ENCODE measurements at places on chromosomes 6 and 20.

DNA sequence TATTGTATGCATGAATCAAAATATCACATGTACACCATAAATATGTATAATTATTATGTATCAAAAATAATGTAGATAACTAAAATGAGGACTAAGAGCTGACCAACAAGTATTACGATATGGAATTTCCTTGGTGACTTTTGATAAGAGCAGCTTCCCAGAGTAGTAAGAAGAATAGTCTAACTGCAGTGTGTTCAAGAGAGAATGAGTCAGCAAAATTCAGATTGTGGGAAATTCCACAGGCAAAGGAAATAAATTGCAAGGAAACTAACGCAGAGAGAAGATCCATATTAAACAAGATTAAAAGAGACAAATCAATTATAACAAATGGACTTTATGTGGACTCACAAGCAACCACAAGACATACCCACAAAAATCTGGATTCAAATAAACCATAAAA lies 26.4 kb downstream of the FRK start:
- DNase-seq, result no peak

DNA sequence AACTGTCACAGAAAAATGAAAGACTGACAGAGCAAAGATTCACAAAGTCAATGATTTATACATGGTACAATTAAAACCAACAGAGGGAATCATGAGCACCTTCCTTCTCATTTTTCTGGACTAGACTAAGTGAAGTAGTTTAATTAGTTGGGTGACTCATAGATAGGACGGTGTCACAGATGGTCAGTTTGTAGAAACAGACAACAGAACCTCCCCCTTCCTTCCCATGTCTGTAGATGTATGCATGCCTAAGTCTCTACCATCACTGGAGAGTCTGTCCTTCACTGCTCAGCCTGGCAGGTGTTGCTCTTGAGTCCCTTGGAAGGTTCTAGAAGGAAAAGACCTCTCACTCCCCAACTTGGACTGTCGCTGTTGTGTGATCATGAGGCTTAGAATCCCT lies 75.4 kb upstream of the EEF1E1 start:
- no peak for DNase-seq

- DNase-seq, result no peak
Measured at GRCh38 chr20:42721923-42722322, 467.8 kb downstream of the PTPRT start.

DNA sequence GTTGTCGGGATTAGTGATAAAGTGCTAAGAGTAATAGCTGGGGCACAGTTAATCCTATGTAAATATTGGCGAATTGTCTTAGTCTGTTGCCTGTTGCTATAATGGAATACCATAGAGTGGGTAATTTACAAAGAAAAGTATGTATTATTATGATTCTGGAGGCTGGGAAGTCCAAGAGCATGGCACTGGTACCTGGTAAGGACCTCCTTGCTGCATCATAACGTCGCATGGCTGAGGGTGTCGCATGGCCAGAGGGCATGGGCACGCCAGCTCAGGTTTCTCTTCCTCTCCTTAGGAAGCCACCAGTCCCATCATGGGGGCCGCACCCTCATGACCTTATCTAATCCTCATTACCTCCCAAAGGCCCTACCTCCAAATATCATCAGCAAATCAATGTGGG lies 29.7 kb downstream of the IRF4 start:
- DNase-seq, result no peak

GRCh38 chr20:47952023-47952564 lies 166.8 kb upstream of the SULF2 start:
- DNase-seq, result no peak

GRCh38 chr6:22056398-22056797 lies 240.4 kb downstream of the PRL start:
- DNase-seq, result no peak

GRCh38 chr6:137320271-137320670 lies 101.1 kb upstream of the IFNGR1 start:
- no peak for DNase-seq

DNA sequence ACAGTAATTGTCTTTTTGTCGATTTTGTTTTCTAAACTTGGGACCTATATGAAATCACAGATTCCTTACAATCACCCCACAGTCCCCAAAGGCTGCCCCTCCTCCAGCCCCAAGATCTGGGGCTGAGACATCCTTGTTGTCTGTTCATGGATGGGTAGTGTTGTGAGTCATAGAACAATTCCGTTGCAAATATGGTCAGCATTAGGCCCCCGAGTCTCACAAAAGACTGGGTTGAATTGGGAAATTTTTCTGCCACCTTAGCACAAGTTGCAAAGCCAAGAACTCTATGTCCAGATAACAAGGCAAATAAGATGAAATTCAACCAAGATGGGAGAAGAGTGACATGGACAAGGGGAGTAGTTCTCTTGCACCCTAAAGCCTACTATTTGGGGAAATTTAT lies 10.5 kb upstream of the TAB2 start:
- no peak for DNase-seq

- no peak for DNase-seq
Measured at GRCh38 chr20:20593447-20594170, 118.8 kb downstream of the RALGAPA2 start.

GRCh38 chr6:51768087-51768486 lies 319.3 kb downstream of the PKHD1 start:
- DNase-seq, result no peak

GRCh38 chr20:11323816-11324215 lies 593.9 kb upstream of the BTBD3 start:
- no peak for DNase-seq

- DNase-seq, result no peak
Measured at GRCh38 chr20:50222309-50223038, 31.8 kb downstream of the CEBPB start.

DNA sequence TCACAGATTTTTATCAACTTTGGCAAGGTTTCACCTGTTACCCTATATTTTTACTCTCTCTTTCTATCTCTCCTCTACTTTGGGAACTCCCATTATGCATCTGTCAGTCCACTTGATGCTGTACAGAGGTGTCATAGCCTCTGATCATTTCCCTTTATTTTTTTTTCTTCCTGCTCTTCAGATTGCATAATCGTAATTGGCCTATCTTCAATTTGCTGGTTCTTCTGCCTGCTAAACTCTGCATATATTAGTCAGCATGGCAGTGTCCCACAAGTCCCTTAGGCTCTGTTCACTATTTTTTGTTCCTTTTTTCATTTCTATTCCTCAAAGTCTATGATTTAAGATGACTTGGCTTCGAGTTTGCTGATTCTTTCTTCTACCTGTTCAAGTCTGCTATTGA lies 44.7 kb upstream of the MICB start:
- no peak for DNase-seq

DNA sequence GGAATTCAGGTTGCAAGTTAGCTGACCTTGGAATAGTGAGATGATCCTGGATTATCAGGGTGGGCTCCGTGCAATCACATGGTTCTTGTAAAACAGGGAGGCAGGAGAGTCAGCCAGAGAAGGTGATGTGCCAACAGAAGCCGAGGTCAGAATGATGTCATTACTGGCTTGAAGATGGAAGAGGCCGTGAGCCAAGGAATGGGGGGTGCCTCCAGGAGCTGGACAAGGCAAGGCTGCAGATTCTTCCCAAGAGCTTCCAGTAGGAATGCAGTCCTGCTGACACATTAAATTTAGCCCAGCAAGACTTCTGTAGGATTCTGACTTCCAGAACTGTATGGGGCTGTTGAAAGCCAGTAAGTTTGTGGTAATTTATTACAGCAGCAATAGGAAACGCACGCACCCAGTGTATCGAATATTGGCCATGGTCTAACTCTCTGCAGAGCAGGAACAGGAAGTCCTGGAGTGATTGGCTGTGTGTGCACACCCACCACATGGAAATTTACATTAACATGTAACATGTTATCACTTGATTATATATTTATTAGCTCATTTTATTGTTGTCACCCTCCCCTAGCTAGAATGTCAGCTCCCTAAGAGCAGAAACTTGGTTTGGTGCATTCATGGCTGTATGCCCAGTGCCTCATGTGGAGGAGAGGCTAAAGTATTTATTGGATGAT lies 19.1 kb downstream of the SLC24A3 start:
- DNase-seq, result no peak

DNA sequence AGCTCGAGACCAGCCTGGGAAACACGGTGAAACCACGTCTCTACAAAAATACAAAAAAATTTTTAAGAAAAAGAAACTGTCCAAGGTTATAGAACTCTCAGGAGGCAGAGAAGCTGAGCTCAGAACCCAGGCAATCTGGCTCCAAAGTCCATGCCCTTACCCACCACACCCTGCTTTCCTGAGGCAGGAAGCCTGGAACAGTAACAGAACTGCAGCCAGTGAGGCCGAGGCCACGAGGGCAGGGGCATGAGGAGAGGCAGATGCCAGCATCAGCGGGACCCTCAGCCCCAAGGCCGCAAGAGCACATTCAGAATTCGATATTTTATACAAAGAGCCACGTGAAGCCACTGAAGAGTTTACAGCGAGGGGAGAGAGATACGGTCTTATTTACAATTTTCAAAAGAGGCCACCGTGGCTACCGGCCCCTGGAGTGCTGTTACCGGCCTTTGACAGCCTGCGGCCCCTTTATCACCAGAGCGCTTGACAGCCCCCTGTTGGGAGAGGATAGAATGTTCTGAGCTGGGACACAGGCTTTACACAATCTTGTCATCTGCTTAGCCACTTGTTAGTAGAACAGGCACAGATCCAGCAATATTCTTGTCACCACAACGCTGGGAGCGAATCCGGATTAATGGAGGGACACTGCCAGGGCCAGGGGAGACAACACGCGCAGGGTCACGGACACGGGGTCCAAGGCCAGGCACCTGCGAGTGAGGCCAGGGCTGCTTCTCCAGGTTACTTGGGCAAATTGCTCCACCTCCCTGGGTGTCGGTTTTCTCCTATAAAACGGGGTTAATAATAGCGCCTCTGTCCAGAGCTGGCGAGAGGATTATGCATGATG lies 5.6 kb downstream of the SPATA2 start:
- DNase-seq, result no peak

GRCh38 chr6:15507746-15508145 lies 155.1 kb downstream of the DTNBP1 start:
- DNase-seq, result no peak

- no peak for DNase-seq
Measured at GRCh38 chr6:106501960-106502371, 127.3 kb downstream of the RTN4IP1 start.

- peak; percentile 17 for DNase-seq
Measured at GRCh38 chr6:28355743-28356665, 6.3 kb downstream of the ZKSCAN3 start.

DNA sequence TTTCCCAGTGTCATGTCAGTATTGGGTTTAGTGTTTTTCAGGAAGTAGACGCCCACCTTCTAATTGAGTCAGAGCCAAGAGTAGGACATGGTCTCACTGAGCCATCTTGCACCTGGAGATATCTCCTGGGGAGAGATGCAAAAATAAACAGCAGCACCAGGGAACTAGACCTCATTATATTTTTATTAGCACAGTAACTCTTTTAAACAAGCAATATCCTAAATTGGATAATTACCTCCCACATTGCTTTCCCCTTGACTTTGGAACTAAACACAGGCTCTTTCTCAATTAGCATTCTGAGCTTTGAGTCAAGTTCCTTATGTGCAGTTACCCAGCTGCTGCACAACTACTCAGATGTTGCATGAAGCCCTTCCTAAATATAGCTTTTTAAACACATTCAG lies 175.4 kb downstream of the IBTK start:
- no peak for DNase-seq

DNA sequence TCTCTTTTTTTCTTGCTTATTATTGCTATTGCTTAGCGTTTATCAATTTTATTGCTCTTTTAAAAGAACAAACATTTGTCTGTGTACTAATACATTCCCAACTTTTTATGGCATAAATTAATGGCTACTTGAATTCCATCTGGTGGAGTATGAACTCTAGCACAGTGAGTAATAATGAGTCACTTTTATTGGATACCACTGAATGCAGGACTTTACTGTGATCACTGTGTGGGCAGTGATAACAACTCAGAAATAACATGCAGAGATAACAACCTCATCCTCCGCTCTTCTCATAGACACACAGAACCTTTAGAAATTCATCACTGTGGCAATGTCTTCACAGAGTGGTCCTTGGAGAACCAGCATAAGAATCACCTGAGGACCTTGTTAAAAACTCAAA lies 174.9 kb upstream of the PRND start:
- DNase-seq, result no peak

DNA sequence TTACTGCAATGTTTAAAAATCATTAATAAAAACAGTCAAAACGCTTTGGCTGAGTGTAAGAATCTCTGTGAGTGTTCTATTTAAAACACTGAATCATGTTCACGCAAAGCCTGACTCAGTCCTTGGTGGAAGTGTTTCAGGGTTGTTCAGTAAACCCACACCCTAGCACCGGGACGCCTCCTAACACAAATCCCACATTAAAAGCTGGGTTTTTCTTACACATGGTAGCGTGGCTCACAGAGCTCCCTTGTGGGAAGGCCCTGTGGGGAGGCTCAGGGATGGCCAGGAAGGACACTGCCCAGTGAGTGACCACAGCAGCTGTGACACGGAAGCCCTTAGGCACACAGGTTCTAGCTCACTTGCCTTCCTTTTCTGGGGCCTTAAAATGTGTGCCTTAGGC lies 80.2 kb downstream of the GMPR start:
- peak; percentile 7 for DNase-seq

DNA sequence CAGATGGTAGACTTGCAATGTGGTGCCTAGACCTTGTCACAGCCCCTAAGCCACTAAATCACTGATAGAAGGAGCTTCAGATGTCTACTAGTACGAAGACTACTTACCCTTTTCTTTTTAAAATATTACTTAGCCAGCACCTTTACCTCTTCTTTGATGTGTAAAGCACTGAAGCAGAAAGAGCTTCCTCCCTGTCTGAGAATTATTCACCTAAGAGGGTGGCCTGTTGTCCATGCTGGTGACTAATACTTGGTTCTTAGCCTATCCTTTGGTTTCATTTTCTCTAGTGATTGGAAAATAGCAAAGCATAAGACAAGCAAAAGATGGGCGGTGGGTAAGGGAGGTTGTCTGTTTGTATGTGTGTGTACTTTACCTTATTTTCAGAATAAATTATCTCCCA lies 794.6 kb downstream of the TFAP2A start:
- no peak for DNase-seq

DNA sequence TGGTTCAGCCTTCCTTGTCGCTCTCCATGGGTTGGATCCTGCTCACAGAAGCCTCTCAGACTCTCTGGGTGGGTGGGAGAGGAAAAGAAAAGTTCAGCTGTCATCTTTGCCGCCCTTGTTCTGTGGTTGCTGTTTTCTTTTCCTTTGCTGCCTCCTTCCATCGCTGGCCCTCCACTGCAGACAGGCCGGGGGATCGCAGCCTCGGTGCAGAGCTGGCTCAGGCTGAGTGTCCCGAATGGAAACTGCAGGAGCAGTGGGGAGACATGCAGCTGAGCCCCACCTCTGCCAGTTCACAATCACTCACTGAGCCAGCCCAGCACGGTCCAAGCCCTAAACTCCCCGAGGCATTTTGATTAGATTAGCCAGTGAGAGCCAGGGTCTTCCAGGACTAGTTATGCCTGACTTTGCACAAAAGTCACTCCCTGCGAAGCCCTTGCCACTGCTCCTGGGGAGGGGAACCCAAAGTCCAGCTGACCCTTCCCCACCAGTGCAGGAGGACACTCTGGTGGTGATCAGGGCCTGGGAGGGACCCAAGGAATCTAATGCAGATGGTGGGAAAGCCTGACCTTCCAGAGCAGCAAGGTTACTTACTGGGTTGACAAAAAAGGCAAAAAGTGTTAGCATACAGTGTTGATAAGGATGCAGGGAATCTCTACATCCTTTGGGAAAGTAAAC lies 14.0 kb downstream of the NRN1 start:
- DNase-seq, result no peak

Measured in stimulated activated CD8-positive, alpha-beta memory T cell treated with anti-CD3 and anti-CD28 coated beads, Interleukin-15, amount 100 ng/mL, for 4 hours (primary cell).